CD4-positive, alpha-beta T cell treated with Interleukin-4 for 1 hour (primary cell): ENCODE measurements at places on chromosomes 16 and 17.

DNA sequence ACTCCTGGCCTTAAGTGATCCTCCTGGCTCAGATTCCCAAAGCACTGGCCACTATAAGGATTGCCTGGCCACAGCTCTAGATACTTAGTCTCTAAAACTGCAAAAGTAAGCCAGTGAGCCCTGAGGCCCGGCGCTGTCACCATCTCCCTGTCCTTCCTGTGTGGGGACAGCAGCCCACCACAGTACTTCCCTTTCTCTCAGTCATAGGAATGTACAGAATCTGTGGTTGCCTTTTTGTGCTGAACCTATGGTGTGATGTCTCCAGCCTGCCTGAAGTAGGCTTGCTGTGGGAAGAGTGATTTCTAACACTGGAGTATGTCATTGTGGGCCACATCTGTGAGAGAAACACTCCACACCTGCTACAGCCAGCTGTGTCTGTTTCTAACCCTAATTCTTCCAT, 24.7 kb downstream of the NTAN1 start:
- DNase-seq: no peak

DNA sequence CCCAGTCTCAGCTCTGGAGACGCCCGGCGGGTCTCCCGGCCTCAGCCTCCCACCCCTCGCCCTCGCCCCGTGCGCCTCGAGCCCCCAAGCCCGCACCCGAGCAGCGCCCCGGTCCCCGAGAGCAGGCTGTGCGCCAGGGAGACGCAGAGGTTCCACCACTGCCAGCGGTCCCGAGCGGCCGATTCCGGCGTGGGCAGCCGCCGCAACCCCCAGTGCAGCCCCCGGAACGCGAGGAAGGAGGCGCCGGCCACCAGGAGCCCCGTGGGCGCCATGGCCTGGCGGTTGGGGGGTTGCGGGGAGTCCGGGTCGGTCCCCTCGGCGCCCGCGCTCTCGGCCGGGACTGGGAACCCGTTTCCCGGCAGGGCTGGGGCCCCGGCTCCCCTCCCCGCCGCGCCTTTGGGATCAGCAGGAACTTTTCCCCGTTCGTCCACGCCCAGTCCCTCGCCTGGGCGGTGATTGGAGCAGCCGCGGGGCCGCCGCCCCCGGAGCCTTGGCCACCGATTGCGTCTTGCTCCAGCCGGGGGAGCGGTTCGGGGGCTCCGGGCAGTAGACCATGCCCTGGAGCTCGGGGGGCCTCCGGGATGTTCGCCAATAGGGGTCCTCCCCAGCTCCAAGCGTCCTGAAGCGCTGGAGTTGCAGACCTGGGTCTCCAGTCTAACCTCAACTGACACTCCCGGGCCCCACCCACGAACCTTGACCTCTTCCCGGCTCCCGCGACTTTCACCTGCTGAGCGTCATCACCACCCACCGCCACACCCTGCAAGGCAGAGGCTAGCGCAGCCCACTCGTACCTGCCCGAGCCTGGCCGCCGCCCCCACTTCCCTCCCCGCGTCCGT, at the start of gene TLCD2:
Gene TLCD2 (minus strand): TSS at position 407 of the 836 bp plus-strand sequence. CDS start 135 bp downstream, at position 272.
- DNase-seq: peak; percentile 7

DNA sequence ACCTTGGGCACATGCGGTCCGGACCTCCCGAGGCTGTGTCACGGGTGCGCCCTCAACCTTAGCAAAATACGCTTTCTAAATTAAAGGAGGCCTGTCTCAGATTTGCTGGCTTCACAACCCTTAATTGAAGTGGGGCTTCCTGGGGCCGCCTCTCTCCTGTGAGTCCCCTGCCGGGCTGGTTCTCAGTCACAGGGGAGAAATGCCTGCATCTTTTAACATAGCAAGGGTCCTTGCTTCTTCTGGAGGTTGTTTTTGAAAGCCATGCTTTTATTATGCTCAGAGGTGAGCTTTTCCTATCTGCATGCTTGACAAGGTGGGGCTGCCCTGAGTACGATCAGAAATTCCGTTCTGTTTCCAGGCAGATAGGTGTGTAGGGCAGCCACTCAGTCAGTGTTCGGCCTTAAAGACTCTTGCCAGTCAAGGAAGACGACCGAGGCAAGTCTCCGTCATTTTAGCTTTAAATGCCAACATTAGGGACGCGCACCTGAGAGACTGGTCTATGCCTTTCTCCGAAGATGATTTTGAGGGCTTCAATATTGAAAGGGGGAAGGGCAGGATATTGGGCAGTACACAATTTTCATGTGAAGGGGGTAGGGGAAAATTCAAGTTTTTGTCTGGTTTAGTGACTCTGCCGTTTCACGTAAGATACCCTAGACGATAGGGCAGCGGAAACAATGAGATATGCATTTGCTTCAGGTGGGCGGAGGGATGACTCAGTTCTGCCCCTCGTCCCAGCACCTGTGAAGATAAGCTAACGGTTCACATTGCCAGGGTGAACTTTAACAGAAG, 5.5 kb upstream of the SLC7A5 start:
- no peak for DNase-seq

DNA sequence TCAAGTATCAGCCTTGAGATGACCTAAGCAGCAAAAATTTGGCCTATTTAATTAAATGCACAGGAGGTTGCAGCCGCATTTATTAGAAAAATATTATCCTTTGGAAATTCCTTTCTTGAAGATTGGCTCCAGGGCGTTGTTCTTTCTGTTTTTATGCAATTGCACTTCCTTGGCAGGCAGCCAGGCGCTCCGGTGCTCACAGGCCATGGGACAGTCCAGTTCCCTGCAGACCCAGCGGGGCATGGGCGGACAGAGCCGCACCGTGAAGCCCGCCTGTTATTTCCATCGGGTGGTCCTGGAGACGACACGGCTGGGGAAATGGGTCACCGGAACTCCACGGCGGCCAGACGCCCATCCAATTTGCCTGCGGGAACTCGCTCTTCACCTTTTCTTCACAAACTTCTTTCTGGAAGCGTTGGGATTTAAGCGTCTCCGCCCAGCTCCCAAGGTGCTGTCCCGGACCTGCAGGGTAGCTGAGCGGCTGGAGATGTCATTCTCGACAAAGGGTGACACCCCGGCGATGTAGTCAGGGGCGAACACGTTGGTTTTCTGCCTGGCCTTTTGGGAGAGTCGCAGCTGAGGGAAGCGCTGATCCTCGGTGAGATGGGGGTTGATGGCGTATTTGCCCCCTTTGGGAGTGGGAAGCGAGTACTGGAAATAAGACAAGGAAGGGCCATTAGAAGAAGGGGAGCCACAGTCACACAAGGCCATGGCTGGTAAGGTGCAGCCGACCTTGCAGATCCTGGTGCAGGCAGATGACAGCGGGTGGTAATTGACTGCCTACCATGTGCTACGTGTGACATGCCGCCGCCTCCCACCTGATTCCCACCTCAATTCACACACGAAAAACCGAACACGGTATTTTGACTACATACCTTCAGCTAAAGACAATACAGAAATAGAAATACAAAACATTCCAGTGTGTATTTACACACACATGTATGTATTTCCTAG, 12.5 kb downstream of the NOB1 start:
- no peak for DNase-seq

- DNase-seq: no peak
Measured at GRCh38 chr17:44343510-44344209, 1.4 kb upstream of the GRN start.

GRCh38 chr17:4969551-4970173, 2.0 kb upstream of the SPAG7 start:
- DNase-seq: no peak
